Activated gamma-delta T cell treated with Interleukin-2 at 50 U/mL for 16 hours (primary cell): ENCODE measurements at places on chromosomes 1 and 21.

GRCh38 chr1:72670902-72671301 is 388.6 kb upstream of the NEGR1 start:
- no peak for DNase-seq

DNA sequence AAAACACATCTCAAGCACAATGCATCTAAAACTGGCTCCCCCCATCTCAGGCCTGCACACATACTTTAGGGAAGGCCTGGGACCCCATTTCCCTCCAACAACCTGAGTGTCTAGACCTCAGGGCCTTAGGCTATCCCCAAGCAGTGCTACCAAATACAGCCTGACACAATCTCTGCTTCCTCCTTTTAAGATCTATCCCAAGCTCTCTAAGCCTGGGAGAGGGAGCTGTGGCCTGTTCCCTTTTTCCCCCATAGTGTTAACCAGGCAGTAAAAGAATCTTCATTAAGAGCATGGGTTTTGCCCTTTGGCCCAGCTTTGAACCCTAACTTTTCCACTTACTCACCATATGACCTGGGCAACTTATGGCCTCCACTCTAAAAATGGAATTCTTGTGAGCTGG is 10.8 kb upstream of the COL8A2 start:
- no peak for DNase-seq

GRCh38 chr1:15197591-15198447 is 44.3 kb downstream of the TMEM51 start:
- DNase-seq: no peak

DNA sequence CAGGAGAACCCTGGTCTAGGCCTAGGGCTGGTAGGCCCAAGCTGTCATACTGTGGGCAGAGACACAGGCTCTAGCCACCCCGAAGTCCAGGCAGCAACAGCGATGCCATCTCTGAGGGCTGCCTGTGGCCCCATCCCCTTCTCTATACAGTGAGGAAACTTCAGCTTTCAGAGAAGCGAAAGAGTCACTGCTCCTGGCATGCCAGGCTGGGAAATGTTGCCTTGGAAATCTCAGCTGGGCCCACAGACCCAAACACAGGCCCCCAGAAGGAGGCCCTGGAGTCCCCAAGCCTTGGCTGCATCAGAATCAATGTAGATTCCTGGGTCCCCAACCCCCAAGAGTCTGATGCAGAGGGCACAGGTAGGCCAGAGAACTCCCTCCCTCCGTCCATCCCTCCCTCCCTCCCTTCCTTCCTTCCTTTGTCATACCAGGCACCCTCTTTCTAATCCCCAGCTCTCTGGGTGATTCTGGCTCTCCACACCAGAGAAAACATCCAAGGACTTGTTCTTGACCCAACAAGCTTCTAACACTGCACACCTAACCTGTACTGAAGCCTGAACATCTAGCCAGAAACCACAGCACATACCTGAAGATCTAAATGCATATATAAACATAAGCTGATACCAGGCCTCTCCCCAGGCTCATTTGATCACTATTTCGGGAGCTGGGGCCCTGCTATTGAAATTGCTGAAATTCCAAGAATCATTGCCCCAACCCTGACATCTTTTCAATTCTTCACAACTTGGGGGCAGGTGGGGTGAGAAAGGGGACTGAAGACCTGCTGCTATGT is 143.2 kb upstream of the EDN2 start:
- no peak for DNase-seq

GRCh38 chr1:159921251-159921650 is 4.1 kb downstream of the TAGLN2 start:
- DNase-seq: no peak

DNA sequence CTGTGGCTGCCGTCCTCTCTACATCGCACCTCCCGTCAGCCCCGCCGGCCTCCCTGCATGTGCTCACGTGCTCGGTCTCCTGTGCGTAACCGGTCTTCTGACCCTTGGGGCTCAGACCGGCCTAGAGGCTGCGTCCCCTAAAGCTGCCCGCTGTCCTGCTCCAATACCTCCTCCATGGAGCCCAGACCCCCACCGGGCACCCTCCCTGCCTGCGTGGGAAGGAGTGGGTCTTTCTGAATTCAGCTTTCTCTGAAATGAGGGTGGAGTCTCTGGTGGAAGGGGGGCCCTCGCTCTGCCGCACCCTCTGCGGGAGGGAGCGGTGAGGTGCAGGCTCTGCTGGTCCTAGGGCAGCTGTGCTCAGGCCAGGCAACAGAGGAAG is 18.7 kb upstream of the POFUT2 start:
- DNase-seq: no peak

DNA sequence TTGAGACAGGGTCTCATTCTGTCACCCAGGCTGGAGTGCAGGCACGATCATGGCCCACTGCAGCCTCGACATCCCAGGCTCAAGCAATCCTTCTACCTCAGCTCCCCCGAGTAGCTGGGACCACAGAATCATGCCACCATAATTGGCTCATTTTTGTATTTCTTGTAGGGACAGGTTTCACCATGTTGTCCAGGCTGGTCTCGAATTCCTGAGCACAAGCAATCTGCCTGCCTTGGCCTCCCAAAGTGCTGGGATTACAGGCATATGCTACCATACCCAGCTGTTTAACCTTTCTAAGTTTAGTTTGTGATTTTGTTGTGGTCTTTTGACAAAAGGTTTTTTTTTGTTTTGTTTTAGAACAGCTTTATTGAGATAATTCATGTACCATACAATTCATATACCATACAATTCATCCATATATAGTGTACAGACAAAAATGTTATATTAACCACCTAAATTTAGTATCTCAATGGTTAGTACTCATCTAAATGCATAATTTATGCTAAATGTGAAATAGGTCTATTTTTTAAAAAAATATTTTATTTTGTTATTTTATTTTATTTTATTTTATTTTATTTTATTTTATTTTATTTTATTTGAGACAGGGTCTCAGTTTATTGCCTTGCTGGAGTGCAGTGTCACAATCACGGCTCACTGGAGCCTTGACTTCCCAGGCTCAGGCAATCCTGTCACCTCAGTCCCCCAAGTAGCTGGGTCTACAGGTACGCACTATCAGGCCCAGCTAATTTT is 8.9 kb downstream of the ZMPSTE24 start:
- DNase-seq: no peak

DNA sequence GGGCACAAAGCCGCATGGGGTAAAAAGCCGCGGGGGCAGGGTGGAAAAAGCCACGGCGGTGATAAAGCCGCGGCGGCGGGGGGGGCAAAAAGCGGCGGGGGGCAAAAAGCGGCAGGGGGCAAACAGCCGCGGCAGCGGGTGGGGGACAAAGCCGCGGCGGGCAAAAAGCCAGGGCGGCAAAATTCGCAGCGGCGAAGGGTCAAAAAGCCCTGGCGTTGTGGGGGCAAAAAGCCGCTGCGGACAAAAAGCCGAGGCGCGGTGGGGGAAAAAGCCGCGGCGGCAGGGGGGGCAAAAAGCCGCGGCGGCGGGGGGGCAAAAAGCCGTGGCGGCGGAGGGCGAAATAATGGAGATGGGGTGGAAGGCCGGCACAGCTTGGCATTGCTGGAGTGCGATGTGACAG is 3902.9 kb downstream of the SRGAP2C start:
- no peak for DNase-seq

DNA sequence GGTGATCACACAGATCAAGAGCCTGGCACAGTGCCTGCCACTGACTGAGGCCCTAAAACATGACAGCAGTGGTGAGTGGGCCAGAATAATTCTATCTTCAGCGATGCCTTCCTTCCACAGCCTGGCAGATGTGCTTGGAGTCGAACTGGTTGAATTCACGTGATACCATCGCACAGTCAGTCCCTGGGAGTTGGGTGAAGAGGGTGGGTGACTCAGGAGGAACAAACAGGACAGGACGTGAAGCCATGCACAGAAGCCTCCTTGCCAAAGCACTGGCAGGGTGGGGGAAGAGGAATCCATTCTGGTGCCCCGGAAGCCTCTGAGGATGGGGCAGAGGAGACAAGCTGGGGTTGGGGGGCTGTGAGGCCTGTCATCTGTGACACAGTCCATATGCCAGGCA is 80.3 kb upstream of the WNT4 start:
- no peak for DNase-seq

GRCh38 chr1:26277261-26277661 is 2.6 kb upstream of the SH3BGRL3 start:
- DNase-seq: no peak

- DNase-seq: no peak
Observed at GRCh38 chr1:48242141-48242736, 19.7 kb downstream of the SLC5A9 start.

- DNase-seq: no peak
Observed at GRCh38 chr1:69404486-69404885, 163.2 kb upstream of the LRRC7 start.

DNA sequence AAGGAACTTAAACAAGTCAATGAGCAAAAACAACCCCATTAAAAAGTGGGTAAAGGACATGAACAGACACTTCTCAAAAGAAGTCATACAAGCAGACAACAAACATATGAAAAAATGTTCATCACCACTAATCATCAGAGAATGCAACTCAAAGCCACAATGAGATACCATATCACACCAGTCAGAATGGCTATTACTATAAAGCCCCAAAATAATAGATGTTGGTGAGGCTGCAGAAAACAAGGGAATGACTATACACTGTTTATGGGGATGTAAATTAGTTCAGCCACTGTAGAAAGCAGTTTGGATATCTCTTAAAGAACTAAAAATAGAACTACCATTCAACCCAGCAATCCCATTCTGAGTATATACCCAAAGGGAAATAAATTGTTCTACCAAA is 51.2 kb downstream of the MRPL39 start:
- DNase-seq: no peak

DNA sequence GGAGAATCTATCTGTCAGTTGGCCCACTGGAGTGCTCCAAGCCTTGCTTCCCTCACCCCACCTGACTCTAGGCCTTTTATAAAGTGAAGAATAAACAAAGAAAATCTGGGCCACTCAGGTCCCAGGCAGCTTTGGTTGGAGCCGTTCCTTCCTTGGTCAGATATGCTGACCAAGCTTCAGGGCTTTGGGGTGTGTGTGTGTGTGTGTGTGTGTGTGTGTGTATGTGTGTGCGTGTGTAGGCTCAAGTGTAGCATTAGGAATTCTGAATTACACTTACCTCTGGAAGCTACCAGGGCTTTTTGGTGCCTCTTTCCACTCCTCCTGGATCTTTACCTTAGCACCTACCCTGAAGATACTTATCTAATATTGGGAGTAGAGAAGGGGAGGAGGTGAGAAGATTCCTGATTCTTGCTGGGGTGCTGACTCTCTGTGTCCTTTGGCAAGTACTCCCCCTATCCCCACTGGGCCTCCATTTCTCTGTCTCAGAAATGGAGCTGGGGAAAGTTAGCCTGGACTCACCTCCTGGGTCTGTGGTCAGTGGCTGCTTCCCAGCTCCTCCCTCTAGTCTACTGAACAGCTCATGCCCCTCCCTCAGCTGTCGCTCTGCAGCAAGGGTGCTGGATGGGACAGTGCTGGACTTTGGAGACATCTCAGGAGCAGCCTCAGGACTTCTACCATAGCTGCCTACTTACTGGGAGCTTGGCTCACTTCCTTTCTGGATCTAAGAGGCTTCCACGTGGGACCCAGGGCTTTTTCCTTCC is 10.8 kb downstream of the FOXD2 start:
- no peak for DNase-seq

DNA sequence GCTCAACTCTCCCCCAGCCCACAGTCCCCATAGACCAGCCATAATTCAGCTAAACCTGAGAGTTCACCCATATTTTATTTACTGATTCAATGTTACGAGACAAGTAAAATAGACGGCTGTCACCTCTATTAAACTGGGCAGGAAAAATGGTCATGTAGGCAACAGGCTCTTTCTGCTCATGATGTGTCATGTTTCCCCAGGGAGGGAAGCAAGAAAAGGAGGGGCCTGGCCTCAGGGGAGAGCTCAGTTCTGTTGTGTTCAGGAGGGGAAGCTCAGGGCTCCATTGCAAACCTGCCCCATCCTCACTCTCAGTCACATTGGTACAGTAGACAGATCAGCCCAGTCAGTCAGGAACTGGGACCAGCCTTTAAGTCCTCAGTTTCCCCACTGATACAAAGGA is 12.8 kb downstream of the GRIK3 start:
- DNase-seq: no peak

- no peak for DNase-seq
Observed at GRCh38 chr1:76763738-76764137, 103.5 kb upstream of the ST6GALNAC5 start.

- no peak for DNase-seq
Observed at GRCh38 chr1:26254404-26254803, 20.4 kb downstream of the CEP85 start.

DNA sequence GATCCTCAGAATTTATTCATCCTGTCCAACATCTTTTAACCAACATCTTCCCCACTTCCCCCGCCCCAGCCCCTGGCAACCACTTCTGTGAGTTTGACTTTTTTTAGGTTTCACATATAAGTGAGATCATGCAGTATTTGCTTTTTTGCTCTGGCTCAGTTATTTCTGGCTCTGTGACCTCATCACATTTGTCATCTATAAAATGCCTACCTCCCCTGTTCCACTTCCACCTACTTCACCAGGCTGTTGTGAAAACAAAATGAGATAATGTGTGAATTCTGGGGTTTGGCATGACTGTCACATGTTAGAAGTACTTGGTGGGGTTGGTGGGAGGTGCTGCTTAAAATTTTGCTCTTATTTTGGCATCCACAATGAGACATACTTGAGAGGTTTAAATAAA is 18.4 kb downstream of the HHAT start:
- no peak for DNase-seq

DNA sequence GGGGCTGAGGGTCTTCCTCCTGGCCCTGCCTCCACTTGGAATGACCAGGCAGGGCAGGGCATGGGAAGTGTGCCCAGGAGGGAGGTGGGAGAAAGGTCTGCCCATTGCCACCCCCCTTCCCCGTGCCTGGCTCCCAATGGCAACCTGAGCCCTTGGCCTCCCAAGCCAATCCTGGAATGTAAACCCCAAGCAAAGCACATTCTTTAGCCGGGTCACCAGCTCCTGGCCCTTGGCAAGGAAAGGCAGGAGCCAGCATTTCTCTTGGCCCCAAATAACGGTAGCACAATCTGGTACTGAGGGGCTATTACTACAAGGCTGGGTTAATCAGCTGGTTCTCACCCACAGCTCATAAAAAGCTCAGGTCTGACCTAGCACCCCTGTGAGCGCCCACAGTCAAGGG is 6.9 kb upstream of the NUAK2 start:
- DNase-seq: no peak

GRCh38 chr1:205676597-205676996 is 3.7 kb downstream of the SLC45A3 start:
- no peak for DNase-seq

DNA sequence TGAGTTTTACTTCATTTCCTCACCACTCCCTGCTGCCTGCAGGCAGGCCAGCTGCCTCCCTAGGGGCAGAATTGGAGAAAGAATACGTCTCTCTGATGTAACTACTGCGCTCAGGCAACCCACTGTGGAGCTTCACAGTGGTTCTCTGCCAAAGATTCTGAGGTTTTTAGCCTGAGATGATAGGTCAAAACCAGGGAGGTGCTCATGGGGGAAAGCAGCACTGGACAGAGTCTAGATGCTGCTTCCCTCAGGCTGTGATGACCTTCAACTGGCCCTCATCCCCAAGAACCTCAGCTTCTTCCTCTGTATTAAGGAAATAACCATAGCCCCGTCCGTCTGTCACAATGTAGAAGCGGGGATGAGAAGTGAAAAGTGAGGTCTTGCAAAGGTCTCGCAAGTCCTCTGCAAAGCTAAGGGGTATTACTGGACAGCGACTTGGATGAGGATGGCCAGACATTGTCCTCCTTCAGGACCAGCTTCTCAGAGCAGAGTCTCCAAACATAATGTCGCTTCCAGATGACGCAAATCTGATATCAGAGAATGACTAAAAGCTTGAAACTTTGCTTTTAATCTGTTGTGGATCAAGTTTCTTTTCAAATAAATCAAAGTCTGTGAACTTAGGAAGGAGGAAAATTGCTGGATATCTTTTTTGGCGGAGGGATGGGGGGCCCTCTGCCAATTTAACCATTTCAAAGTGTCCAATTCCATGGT is 65.9 kb upstream of the ATP5PO start:
- no peak for DNase-seq

GRCh38 chr1:166920561-166921475 is 44.8 kb upstream of the TADA1 start:
- DNase-seq: no peak
